Activated CD4-positive, alpha-beta T cell treated with anti-CD3 and anti-CD28 coated beads for 4 hours (primary cell): ENCODE measurements at places on chromosomes 4 and X.

- no peak for DNase-seq
Measured at GRCh38 chr4:24642981-24643547, 58.7 kb upstream of the DHX15 start.

DNA sequence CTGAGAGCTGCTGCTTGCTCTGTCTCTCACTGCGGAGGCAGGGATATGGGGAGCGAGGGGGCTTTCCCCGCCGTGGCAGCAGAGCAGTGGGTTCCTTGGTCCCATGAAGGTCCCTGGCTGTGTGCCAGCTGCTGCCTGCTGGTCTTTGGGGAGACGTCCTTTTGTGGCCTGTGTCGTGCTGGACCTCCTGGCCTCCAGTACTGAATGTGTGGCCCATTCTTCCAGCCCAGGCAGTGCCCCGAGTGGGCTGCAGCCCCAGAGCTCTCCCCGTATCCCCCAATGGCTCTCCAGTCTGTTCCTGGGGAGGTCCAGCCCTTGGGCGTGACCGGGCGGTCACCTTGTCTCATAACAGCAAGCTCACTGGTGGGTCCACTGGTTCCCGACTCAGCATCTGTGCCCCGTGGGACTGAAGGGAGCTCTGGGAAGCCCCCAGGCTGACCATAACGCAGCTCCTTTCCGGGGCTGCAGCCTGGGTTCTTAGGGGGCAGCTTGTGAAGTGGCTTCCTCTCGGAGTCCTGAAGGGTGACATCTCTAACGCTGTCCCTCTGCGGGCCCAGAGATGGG is 115.6 kb downstream of the SMIM20 start:
- DNase-seq, result no peak

- DNase-seq, result no peak
Measured at GRCh38 chr4:187826725-187827124, 168.8 kb upstream of the ZFP42 start.

DNA sequence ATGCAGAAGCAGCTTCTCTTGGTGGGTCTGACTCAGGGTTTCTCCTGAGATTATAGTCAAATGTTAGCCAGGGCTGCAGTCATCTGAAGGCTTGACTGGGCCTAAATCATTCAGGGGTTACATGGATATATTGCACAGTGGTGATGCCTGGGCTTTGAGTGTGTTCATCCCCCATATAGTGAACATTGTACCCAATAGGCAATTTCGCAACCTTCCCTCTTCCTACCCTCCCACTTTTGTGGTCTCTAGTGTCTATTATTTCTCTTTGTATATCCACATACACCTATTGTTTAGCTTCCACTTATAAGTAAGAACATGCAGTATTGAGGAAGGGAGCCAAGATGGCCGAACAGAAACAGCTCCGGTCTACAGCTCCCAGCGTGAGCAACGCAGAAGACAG is 90.3 kb upstream of the CAMK2D start:
- no peak for DNase-seq

DNA sequence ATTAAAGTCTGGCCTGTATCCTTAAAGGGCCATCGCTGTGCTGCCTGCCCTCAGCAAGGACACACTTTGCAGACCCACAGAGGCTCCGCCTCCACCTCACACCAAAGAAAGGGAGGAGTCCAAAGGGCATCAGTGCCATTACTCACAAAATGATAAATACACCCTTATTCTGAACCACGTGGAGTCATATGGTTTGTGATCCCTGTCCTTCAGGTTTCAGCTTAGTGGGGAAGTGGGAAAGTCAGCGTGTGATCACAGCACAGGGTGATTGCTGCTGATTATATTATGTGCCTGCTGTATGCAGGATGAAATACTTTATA is 35.9 kb upstream of the MSANTD1 start:
- no peak for DNase-seq

DNA sequence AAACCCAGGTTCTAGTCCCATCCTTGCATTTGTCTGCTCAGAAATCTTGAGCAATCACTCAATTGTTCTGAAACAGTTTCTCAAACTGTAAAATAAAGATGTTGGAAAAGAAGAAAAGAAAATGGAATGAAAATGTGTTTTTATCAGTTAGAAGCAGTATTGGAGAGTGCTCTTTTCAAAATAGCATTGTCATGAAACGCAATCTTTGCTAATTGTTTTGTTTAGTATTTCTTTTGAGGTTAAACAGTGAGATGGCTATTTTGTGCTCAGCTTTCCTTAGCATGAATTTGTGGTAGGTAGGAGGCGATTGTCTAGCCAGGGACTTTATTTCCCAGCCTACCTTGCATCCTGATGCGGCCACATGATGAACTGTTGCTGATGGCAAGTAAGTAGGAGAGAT is 10.6 kb upstream of the HPF1 start:
- DNase-seq, result no peak

- DNase-seq, result no peak
Measured at GRCh38 chr4:152586668-152587067, 50.8 kb upstream of the FBXW7 start.

DNA sequence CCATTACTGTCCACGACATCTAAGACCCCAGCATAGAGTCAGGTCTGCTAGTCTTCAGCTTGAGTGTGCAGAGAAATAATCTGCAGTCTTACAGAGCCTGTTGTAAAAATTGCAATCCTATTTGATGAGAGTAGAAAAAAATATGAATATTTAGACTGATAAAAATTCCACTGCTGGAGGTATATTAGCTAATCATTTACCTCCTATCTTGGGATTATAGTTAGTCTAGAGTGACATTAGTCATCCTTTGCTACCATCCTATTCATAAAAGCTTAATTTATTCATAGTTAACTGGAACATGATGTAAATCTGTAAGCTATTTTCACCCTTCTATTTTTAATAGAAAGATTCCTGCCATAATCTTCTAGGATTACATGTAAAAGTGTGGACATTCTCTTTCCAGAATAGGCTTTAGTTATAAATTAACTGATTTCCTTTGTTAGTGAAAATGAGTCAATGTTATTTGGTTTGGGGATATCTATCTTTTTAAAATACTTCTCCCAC is 26.7 kb downstream of the C4orf54 start:
- DNase-seq, result no peak

DNA sequence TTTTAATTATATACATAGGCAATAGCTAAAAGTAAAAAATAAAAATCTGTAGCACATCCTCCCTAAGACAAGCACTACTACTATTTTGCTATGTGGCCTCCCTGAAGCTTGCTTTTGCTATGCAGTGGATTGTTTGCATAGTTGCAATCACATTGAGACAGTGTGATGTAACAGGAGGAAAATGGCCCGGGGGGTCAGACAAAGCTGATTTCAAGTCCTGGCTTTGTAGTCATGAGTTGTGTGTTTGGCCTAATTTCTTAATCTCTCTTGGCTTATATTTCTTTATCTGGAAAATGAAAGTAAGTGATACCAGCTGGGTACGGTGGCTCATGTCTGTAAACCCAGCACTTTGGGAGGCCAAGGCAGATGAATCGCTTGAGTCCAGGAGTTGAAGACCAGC is 166.6 kb downstream of the LHFPL1 start:
- DNase-seq, result no peak

- no peak for DNase-seq
Measured at GRCh38 chrX:129653971-129654651, 645 bp downstream of the APLN start.

- no peak for DNase-seq
Measured at GRCh38 chrX:25433307-25433706, 417.5 kb upstream of the ARX start.

DNA sequence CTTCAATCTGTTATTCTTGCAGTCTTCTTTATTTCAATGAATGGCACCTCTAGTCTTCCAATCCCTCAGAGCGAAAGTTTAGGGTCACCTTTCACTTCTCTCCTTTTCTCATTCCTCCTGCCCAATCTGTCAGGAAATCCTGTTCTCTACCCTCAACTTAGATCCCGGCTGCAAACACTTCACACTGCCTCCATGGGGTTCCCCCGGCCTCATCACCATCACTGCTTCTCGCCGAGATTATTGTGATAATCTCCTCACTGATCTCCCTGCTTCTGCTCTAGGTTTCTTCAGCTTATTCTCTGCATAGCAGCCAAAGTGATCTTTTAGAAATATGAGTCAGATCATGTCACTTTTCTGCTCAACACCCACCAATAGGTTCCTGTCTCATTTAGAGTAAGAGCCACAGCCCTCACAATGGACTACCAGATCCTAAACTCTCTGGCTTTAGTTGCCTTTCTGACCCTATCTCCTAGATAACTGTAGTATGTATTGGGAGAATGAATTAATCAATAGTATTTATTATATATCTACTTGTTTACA is 43.6 kb upstream of the TBC1D9 start:
- no peak for DNase-seq

DNA sequence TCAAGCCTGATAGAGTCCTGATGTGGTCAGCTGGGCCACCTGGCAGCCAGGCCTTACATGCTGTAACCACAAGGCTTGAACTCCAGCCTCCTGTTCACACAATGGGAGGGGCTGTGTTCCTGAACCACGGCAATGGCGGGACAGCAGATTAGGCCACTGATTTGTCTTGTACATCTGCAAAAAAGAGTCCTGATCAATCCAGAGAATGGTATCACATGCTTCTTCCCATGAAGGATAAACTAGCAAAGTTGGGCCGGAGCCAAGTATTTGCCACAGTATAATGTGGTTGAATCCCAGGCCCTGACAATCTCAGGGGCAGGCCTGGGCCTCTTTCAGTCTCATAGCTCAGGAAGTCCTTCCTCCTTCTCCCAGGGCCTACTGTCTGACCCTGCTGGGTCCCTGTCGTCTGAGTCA is 2182.5 kb upstream of the AGA start:
- DNase-seq, result no peak

- DNase-seq, result no peak
Measured at GRCh38 chr4:39106011-39106410, 44.0 kb downstream of the KLHL5 start.

- no peak for DNase-seq
Measured at GRCh38 chr4:61182915-61183314, 17.2 kb upstream of the ADGRL3 start.

DNA sequence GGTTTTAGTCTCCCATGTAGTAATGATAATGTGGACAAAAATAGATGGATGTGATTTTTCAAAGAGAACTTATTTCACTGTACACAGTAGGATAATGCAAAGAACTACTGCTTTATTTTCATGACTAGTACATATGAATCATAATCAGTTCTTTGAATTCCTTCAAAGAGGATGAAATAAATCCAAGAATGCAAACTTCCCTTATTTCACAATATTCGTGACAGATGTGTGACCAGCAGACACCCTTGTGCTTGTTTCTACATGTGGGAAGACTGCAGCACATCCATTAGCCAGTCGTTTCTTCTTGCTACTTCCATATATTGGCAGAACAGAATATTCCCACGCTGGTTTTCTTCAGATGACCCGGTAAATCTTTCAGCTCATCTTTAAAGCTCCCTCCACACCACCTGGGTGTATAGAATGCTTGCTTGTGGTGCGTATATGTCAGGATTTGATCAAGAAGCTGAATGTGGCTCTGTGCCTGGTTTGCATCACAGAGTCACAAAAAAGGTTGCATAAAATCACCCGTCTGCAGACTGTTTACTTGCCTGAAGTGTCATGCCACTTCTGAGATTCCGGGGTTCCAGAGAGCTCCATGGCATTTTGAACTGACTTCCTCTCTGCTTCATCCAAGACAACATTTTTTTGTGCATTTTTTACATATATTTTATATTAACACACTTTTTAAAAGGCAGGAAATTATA is 47.7 kb upstream of the FAT4 start:
- DNase-seq, result no peak

DNA sequence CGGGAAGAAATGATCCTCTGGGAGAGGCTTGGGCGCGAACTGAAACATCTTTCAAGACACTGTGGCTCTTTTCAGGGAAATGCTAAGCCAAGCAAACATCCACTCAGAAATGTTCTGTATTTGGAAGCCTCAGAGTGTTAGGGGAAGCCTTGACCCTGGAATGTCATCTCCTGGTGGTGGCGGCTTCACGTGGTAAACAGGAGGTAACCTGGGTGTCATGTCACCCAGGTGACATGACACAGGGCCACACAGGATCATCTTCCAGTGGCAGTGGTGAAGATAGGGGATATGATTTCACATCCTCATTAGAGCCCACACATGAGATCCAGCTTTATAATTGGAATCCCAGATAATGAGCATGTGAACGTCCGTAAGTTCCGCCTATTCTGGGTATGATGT is 140.0 kb downstream of the TBL1X start:
- DNase-seq, result no peak

GRCh38 chr4:53427366-53427765 is 49.9 kb downstream of the FIP1L1 start:
- DNase-seq, result no peak

DNA sequence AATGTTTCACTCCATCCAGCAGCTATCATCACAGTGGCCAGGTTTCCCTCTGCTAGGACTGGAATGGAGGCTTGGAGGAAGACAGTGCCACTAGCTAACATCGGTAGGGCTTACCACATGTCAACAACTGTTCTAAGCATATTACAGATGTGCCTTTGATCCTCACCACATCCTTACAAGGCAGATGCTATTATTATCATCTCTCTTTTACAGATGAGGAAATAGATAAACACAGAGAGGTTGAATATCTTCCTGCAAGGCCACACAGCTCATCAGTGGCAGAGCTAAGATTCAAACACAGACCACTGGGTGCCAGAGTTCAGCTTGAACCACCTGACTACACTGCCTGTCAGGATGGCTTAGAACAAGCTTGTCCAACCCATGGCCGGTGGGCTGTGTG is 47.4 kb downstream of the MAMLD1 start:
- no peak for DNase-seq

GRCh38 chr4:151429957-151430570 is 21.1 kb downstream of the FHIP1A start:
- DNase-seq, result no peak

GRCh38 chr4:64967286-64967685 is 558.0 kb upstream of the TECRL start:
- DNase-seq, result no peak

GRCh38 chr4:168516841-168517240 is 20.0 kb downstream of the PALLD start:
- DNase-seq, result no peak

DNA sequence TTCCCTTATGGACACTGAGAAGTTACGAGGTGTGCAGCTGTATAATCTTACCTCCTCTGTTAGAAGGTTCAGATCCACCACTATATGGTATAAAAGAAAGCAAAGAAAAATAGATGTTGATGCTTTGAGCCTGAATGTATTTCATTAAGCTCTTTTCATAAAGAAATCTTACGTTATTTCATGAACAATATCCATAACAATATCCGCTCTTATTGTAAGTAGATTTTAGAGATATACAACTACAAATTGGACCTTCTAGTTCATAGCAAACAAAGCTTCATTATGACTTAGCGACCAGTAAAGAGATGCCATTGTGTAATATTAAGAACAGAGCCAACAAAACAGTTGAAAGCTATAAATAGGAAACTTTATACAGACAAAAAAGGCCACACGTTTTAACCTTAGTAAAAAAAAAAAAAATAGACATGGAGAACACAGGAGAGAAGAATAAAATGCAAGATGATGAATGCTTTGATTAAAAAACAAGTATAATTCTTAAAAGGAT is 203.6 kb downstream of the PDGFC start:
- no peak for DNase-seq

DNA sequence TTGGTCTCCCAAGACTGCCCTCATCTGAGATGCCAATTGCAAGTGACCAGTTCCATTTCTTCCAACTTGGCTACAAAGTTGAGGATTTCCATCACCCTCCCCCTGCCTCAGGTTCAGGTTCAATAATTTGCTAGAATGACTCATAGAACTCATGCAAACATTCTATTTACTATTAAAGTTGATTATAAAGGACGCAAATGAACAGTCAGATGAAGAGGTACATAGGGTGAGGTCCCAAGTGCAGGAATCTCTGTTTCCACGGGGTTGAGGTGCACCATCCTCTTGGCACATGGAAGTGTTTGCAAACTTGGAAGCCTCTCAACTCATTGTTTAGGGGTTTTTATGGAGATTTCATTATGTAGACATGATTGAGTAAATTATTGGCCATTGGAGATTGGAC is 41.0 kb downstream of the FGFBP1 start:
- DNase-seq, result no peak
